ENCODE measurements at places on chromosomes 12 and 14.

GRCh38 chr12:56042843-56043242 is 1.1 kb downstream of the RPS26 start:
- DNase-seq: no peak

GRCh38 chr12:21337959-21338744 is 3.4 kb upstream of the SLCO1A2 start:
- DNase-seq: no peak

GRCh38 chr14:53964249-53964648 is 7.6 kb upstream of the BMP4 start:
- DNase-seq: no peak

DNA sequence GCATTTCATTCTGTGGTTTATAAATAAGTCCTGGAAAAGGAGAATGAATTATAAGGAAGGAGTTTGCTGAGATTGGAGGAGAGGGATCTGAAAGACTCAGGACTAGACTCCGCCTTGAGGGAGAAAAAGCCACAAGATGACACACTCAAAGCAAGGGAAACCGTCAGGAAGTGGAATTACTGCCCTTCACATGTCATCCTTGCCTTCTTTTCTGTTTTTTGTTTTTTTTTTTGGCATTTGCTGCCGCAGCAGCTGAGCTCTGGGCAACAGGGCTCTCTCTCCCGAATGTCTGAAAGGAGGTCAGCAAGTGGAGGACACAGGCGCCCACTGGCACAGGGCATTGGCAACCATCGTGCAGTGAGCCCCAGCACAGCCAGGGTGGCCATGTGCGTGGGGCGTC is 344.9 kb downstream of the DPF3 start:
- no peak for DNase-seq

DNA sequence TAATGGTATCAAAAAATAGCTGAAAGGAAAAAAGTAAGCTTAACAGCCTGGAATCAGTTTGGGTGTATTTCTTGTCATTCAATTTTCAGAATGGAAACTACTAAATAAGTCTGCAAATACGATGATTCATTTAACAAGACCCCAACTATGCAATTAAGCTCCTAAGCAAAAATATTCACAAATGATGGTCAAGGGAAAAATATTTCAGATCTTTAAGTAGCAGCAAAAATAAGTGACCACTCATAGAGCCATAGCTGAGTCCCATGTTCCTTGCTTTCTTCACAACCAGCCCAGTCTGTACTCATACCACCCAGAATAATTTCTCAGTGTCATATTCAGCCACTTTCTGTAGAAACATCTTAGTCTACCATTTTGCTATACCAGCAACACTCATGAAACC is 185.4 kb downstream of the PPM1H start:
- DNase-seq: no peak

GRCh38 chr12:6031001-6031400 is 85.9 kb upstream of the ANO2 start:
- DNase-seq: no peak
